ENCODE measurements at places on chromosomes 6 and 20.

- DNase-seq = no peak
These were observed 8.8 kb downstream of the SYNJ2 start for GRCh38 chr6:157990321-157991066.

- no peak for DNase-seq
These were observed 52.2 kb upstream of the EPB41L1 start for GRCh38 chr20:36102306-36102705.

DNA sequence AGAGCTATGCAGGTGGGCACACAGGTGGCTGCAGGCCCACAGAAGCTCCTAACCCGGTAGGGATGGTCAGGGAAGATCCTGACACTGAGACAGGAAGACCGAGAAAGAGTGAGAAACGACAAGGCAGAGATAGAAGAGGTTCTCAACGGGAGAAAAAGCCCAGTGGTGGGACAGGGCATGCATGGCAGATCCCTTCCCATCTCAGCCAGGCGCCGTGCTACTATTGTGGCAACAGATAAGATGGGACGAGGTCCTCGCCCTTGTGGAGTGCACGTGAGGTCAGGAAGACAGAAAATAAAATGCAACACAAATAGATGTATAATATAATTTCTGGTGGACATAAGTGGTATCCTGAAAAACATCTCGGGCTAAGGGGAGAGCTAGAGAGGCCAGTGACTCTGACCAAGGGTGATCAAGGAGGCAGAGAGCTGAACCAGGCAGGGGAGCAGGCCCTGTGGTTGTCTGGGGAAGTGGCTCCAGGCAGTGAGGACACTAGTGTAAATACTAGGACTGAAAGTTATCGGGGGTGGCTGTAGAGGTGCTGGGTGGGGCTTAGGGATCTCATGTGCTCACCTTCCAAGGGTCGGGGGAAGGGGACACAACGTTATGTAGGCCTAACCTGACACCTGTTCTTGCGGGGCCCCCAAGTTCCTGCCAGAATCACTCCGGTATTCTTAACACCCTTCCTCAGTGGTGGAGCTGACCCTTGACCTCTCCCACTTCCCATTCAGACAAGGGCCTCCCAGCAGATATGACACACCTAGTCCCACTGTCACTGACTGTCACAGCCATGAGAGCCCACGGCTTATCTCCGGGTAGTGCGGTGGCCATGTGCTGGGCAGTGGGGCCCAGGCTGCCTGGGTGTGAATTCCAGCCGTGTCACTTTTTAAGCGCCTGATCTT, 1.0 kb downstream of the SRXN1 start:
- DNase-seq = no peak

- no peak for DNase-seq
These were observed 10.4 kb upstream of the BPI start for GRCh38 chr20:38293491-38294065.

- no peak for DNase-seq
These were observed 91.2 kb upstream of the SCP2D1 start for GRCh38 chr20:18722371-18722770.

DNA sequence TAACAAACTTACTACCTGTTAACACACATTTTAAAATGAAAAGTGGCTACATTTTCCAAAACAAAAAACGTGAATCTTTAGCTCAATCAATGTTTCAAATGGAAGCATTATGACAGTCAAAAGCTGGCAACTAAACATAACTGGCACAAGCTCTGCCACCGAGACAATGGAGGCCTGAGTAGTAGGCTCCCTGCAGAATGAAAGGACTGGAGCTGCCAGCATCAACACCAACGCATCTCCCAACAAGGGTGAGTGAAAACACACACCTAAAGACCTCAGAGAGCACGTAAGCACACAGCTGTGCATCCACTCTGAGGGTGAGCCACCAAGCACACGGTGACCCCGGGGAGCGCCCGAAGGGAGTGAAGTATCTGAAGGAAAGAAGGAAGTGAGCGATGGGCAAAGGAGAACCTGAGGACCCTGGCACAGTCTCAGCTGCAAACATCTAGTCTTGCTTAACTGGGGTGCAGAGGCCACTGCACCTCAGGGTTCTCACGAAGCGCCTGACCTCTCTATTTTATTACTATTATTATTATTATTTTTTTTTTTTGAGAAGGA, 1.6 kb upstream of the ADRM1 start:
- no peak for DNase-seq

DNA sequence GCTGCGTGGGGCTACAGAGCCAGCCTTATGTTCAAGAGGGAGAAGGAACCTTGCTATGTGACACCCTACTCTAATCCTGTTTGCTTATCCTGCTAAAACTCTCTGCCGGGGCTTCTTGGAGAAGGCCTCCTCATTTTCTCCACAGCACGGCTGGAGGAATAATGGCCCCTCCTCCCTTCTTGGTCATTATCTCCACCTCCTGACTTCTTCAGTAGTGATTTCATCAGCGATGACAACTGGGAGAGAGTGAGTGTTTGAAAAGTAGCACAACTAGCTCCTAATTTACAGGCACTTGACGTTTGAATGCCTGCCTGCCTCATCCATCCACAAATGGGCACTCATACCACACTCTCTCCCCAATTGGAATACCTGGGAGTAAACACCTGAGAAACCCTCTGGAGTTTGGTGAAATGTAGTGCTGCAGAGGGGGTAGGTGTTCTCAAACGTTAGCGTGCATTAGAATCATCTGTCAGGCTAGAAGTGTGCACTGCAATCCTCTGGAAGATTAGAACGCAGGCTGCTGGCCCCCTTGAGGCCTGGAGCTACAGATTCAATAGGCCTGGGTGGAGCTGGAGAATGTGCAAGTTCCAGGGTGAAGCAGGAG, 148.5 kb downstream of the FOXC1 start:
- DNase-seq = no peak

- no peak for DNase-seq
These were observed 28.2 kb downstream of the SLC12A5 start for GRCh38 chr20:46056970-46057855.

GRCh38 chr6:159395609-159396008, 226.4 kb downstream of the FNDC1 start:
- DNase-seq = no peak

GRCh38 chr20:8260837-8261251, 128.8 kb downstream of the PLCB1 start:
- DNase-seq = no peak

DNA sequence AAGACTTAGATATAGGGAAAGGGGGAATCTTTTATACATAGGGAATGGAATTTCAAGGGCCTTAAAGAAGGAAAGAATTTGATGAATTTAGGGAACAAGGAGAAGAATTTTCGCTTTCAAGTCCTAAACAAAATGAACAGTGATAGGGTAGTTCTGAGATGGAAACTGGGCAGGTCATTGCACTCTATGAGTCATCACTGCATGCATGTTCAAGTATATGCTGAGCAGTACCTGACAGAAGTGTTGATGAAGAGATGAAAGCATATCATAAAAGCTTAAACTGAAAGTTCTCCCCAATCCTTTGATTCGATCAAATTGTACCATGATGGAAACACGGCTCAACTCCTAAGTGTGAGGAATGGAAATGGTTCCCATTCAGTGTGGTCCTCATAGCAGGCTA, 271.0 kb downstream of the TSHZ2 start:
- DNase-seq = no peak

All from NCI-H2081 treated with DMSO at 0.1 percent for 48 hours (cell line).